ENCODE measurements at places on chromosomes 6 and 20.
A peak's percentile ranks its signal among the peaks of the same experiment; 100 is the strongest.

- DNase-seq: no peak
These were observed 62.9 kb upstream of the ADGRG6 start for GRCh38 chr6:142238881-142239280.

DNA sequence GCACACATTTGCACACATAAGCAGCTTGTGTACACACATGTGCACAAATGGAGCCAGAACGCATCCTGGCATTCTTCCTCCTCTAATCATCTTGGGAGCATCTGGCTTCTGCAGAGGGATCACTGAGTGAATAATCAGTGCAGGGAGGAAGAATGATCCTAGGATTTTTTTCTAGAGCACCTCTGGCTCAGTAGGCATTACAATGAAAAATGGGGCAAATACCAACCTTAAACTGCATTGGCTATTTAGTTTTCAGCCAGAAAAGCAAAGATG is 205.7 kb upstream of the TCF21 start:
- DNase-seq: no peak

GRCh38 chr20:14142964-14143627 is 147.8 kb downstream of the MACROD2 start:
- DNase-seq: peak; percentile 5

DNA sequence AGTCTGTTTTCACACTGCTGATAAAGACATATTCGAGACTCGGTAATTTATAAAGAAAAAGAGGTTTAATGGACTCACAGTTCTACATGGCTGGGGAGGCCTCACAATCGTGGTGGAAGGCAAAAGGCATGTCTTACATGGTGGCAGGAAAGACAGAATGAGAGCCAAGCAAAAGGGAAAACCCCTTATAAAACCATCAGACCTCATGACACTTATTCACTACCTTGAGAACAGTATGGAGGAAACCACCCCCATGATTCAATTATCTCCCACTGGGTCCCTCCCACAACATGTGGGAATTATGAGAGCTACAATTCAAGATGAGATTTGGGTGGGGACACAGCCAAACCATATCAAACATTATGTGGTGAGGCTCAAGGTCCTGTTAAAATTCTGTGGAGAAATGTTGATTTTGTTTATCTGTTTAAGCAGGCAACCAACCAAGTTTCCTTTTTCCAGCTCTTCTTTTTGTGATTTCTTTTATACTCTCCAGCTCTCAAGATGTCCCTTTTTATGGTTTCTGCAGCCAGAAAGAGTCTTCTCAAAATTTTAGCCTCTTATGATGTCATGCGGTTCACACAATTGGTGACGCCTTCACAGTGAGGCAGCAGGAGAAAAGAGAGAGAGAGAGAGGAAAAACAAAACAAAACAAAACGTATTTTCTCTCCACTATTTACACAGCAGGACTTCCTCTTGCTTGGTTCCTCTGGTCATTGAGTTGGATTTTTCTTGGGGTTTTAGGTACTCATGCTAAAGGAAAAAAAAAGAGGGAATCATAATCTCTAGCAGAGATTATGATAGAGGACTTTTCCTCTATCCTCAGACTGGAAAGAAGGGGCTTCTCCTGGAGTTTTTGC is 18.0 kb downstream of the AIG1 start:
- DNase-seq: no peak

DNA sequence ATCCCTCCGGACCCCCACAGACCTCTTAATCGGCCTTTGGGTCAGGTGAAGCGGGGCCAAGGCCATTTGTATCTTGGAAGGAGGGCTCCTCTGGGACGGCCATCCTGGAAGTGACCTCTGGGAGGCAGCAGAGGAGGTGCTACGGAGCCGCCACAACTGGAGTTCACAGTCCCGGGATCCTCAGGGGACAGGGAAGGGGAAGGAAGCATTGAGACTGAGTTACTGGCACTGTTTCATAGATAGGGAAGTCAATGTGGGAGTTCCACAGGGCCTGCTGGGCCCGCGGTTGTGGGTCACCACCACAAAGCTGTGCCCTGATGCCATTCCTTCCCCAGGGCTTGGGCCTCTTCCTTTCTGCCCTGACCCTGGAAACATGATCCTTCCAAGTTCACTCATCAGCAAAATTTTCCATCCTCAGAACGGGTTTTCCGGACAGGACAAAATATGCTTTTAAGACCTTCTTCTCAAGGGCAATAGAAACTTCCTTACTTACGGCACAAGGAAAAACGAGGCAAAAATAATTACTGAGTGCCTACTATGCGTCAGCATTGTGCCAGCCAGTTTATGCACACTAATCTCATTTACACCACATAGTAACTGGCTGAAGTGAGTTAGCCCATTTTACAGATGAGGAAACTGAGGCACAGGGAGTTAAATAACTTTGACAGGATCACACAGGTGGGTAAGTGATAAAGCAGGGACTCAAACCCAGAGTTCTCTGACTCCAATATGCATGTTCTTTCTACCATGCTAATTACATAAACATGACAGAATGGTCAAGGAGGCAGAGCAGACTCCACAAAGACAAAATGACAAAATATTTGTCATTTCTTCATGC is 143.8 kb downstream of the UNC5CL start:
- peak; percentile 74 for DNase-seq

GRCh38 chr6:69865126-69865525 is 1.2 kb upstream of the COL19A1 start:
- DNase-seq: peak; percentile 25

GRCh38 chr20:44748005-44748370 is 2.3 kb downstream of the KCNK15 start:
- DNase-seq: peak; percentile 70

DNA sequence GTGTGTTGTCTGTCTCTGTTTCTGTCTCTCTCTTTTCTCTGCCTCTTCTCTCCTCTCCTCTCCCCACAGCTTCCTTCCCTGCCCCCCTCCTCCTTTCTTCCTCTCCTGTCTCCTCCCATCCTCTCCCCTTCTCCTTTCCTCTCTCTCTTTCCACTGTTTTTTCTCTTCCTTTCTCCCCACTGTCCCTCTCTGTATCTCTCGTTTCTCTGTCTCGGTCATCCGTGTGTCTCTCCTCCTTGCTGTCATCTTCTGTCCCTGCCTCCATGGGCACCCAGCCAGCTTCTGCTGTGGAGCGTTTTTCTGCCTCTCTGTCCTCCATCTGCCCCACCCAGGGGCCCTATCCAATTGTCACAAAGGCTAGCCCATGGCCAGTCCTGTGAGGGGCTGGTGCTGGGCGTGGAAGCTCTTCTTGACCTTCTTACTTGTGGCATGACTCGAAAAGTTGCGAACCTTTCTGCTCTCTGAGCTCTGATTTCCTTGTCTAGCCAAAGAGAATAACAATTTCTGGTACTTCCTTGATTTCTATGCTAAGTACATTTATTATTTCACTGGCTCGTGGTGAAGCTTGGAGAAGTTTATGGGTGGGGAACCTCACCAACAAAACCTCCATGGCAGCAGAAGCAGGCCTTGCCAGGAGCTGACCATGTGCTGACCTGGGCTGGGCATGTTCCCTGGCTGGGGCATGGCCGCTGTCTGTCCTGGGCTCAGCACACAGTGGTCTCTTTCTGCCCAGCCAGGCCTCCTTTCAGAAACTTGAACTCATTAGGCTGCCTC is 69.3 kb downstream of the CEBPB start:
- DNase-seq: no peak

GRCh38 chr6:169866140-169866534 is 114.7 kb downstream of the ERMARD start:
- no peak for DNase-seq

- DNase-seq: no peak
These were observed 968 bp upstream of the CCN5 start for GRCh38 chr20:44714102-44714700.

DNA sequence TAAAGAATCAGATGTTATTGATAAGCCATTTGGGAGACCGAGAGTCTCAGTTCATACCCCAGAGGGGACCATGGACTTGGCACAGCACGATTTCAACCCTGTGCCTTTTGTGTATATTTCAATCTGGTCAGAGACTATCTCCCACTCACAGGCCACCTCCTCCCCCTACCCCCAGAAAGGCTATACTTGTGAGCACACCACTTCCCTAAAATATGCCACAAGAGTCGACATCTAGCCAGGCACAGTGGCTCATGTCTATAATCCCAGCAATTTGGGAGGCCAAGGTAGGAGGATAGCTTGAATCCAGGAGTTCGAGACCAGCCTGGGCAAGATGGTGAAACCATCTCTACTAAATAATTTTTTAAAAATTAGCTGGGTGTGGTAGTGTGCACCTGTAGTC is 13.6 kb upstream of the TCF15 start:
- DNase-seq: no peak

- no peak for DNase-seq
These were observed 71.1 kb downstream of the NINL start for GRCh38 chr20:25514195-25514594.

- no peak for DNase-seq
These were observed 31.5 kb upstream of the SULF2 start for GRCh38 chr20:47816487-47817451.

DNA sequence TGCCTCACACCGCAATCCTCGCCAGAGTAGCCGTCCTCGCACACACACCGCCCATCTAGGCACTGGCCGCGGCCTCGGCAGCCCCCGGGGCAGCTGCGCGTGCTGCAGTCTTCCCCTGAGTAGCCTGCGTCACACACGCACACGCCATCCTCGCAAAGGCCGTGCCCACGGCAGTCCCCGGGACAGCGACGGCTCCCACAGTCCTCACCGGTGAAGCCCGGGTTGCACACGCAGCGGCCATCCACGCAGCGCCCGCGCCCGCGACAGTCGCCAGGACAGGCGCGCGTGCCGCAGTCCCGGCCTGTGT is 13.1 kb downstream of the TNXB start:
- no peak for DNase-seq

- DNase-seq: no peak
These were observed 24.8 kb downstream of the PHF20 start for GRCh38 chr20:35796571-35796970.

- peak; percentile 80 for DNase-seq
These were observed at the start of gene PPP1R18 for GRCh38 chr6:30686009-30686907. PPP1R18 (minus strand) TSS chr6:30686645; CDS start chr6:30686018, 627 bp downstream.

GRCh38 chr6:5976811-5977210 is 29.9 kb downstream of the NRN1 start:
- DNase-seq: no peak

Data from lung (tissue), 17 donors.